ENCODE measurements at places on chromosomes 5 and 9.

- peak; percentile 47 for DNase-seq
These were observed 46.4 kb downstream of the ANXA2R start for GRCh38 chr5:42993516-42994245.

GRCh38 chr9:93451849-93452709 lies 594 bp downstream of the FAM120A start:
- DNase-seq, result no peak

DNA sequence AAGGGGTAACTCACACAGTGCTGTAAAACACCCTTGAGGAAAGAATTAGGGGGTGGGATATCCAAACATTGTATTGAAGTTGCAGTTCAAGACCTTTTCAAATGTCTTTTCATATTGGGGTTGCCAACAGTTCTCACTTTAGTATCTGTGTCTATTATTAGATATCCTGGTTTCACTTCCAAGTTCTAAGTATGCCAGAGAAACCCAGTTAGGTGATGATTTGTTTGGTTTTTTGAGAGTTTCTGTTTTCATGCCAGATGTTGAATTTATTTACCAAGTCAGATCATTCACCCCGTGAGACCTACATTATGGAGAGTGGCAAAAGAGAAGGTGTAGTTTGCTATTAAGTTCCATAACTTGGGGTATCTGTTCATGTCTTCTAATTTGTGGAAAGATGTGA lies 64.5 kb downstream of the C9orf152 start:
- no peak for DNase-seq

DNA sequence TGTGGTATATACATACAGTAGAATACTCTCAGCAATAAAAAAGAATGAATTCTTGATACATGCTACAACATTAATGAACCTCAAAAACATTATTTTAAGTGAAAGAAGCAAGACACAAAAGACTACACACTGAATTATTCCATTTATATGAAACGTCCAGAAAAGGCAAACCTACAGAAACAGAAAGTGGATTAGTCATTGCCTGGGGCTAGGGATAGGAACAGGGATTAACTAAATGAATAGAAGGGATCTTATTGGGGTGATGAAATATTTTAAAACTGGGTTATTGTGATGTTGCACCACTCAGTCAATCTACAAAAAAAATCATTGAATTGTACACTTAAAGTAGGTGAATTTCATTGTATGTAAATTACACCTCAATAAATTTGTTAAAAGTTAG lies 326.7 kb downstream of the PIK3R1 start:
- no peak for DNase-seq

GRCh38 chr9:89919171-89919681 lies 314.4 kb downstream of the GADD45G start:
- DNase-seq, result no peak

DNA sequence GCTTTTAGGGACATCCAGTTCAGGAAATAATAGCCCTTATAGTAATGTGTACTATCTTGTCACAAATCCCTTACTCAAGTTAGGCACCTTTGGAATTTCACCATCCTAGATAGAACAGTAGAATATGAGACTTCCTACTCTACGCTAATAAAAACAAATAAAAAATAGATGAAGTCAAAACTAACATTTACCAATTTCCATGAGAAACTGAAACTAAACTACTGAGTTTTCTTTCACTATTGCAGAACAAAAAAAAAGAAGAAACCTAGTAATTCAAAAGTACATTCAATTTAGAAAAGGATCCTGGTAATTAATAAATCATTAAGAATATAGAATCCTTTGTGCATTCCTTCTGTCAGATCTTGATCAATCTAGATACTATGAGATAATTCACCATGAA lies 14.0 kb downstream of the STARD4 start:
- no peak for DNase-seq

- DNase-seq, result no peak
These were observed 62.0 kb upstream of the FCN2 start for GRCh38 chr9:134818591-134818990.

- no peak for DNase-seq
These were observed 30.3 kb downstream of the TPPP start for GRCh38 chr5:662751-663435.

DNA sequence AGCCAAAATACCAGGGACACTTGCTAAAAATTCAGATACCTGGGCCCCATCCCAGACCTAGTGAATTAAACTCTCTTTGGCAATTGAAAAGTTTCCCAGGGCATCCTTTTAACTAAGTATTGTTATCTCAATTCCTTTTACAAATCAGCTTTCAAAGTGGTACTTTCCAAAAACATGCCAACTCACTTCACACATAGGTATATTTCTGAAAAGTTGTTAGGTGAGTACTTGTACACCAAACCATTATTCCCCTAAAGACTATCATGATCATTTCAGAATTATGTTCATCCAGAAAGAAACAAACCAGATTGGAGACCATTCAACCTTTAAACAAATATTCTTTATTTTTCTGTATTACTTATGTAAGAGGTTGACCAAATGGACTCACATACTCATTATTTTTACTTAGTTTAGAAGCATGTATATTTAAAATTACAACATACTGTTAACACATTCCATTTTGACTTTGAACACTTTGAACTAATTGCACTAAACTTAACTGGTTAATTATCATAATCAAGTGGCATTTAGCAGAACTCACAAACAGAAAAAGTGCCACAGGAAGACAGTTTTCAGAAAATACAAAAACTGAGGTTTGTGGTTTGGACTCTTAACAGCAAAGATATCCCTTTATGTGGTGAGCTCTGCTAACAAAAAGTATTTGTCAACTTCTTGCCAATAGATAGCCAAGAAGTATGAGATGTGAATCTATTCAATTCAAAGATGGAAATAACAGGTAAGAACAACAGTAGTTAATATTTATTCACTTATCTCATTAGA lies 40.7 kb downstream of the KIAA0825 start:
- no peak for DNase-seq

DNA sequence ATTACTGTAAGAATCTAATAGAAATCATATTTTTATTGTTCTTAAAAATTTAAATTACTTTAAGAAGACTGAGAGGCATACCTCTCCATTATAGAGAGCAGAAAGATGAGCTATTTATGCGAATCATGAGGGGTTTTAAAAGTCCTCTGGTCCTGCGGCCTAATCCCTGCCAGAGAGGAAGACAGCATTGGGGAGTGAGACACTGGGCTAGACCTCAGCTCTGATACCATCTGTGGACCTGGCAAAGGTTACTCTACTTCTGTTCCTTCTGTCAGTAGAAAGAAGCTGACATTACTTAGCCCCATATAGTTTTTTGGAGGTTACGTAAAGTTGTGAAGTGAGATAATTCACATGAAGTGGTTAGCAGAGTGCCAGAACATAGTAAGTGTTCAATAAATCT lies 103.6 kb downstream of the CCDC192 start:
- no peak for DNase-seq

DNA sequence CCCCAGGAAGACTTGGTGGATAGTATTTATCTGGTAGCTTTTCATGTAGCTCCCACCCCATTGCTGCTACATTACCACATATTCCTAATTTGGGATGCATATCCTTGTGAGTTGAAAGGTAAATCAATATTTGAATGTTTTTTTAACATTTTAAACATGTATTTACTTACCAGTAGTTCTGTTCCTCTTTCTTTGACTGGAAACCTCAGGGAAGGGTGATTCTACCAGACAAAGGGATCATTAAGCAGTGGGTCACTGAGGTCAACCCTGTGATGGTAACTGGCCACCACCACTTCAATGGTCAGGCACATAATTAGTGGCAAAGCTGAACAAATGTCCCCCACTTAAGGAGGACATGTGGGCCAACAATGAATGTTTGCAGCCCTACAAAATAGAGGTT lies 27.2 kb upstream of the KLF9 start:
- no peak for DNase-seq

DNA sequence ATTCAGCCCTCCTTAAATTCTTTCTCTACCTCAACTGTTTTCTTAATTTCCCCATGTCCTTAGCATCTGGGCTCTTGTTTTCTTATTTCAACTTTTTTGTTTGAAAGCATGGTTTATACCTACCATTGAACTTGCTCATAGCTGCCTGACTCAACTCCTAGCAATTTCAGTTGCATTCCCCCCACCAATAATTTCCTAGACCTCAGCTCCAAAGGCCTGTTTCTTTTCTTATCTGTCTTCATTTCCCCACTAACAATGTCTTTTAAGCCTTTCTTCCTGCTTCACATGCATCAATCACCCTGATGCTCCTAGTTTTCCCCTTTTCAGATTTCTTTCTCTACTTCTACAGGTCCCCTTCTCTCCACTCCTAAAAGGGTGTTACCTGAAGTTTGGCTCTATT lies 129.7 kb upstream of the PDE4D start:
- no peak for DNase-seq

GRCh38 chr9:94554439-94555331 lies at the start of gene PCAT7:
PCAT7 (plus strand) TSS chr9:94555083.
- no peak for DNase-seq

DNA sequence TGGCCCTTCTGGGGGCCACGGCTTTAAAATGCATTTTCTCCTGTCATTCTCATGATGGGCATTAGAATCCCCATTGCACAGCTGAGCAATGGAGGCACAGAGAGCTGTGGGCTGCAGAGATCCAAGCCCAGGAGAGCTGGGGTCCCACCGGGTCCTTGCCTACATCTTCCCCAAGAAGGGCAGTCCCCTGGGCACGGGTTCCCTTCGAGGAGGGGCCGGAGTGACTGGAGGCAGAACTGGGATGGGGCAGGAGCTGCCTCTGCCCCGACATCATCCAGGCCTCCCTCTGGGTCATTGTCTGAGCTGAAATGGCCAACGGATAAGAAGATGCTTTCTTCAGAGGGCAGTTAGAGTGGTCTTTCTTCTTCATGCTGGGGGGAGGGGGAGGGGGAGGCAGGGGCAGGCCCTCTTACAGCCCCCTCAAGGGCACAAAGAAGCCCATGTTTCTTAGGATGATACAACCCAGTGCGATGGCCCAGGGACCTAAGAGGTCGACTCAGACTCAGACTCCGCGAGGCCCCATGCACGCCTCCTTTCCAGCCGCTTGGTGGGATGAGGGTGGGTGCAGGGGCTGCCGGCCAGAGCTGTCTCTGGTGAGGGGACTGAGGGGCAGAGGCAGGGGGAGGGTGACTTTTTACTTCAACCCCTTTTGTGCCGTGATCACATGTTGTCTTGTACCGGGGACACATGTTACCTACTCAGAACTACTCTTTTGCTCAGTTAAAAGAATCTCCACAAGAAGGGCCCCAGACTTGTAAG lies 112.4 kb upstream of the IRX2 start:
- no peak for DNase-seq

DNA sequence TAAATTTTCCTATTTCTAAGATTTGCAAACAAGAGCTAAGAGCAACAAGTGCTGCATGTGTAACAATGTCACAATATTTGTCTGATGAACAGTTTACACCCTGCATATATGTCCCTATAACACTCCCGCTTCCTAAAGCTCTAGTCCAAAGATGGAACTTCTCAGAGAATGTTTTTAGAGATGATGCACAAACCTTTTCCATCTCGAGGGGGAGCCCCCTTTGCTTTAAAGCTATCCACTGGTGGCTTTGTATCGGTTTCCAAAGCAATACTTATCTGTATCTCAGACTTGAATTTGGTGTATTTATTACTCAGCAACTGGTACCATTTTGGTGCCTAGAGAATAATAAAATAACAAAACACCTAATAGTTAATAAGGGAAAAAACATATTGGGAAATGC lies 11.0 kb downstream of the CEP120 start:
- DNase-seq, result no peak

DNA sequence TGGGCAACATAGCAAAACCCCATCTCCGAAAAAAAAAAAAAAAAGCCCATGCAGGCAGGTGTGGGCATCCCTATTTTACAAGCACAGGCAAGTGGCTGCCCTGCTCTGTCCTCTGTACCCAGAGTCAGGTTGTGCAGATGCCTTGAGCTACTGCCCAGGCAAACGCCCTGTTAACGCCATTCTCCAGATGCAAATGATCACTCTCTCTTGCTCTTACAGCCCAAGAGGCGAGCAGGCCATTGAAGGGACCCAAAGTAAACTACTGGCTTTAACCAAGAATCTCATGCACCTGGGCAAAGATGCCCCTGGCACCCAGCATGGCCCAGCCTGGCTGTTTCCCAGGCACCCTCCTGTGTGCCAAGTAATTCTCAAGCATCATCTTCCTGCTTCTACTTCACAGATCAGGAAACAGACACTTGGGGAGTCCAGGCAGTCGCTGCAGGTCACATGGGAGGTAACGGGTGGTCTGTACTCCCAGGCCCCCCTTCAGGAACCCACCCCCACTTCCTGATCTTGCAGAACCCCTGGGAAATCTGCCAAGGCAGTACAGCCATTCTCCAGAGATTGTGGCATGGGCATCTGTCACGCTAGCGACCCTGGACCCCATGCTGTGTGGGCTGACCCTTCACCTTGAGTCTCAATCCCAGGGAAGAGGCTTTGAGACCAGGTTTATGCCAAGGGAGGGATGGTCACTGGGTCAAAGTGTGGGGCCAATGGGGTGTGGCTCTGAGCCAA lies 14.2 kb downstream of the EEIG1 start:
- DNase-seq, result no peak

DNA sequence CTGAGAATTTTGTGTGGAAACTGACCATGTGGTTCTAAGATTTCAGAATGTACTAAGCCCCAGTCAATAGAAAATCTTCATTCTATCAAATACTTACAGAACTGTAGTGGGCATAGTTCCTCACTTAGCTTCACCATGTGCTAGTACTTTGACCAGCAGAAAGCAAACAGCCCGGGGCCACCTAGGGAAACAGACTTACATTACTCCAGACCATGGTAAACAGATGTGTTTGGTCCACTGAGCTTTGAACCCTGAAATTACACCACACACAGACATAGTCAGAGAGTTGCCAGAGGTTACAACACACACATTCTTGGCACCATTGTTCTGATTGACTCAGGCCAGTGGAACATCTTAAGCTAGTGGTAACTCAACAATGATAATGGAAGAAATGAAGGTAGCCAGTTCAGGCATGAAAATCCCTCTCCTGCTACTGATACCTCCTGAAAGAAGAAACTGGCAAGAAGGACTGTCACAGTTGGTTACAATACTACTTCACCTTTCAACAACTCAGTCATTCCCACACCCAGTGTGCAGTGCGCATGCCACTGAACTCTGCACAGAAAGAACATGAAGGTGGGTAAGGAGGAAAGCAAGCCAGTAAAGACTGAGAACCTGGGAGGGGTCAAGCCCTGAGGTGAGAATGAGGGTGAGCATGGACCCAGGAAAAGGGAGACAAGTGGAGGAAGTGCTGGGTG lies 18.7 kb upstream of the LECT2 start:
- DNase-seq, result no peak

GRCh38 chr9:68581696-68582095 lies 41.0 kb upstream of the TMEM252 start:
- DNase-seq, result no peak

GRCh38 chr9:72173080-72173479 lies 23.8 kb downstream of the GDA start:
- no peak for DNase-seq

DNA sequence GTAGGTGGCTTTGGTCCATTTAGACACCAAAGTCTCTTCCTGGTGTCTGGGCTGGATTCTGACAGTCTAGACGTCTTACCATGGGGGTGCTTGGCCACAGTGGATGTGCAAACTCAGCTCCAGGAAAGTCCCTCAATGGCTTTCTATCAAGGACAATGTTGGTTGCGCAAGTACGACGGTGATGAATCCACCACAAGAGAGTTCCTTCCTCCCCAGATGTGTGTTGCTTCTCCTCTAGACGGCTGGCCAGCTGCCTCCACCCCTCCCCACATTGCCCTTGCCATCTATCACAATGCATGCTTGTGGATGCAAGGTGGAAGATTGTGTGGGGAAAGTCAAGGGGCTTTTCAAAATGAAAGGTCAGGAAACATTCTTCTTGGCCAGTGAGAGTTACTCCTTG lies 89.7 kb upstream of the IRX2 start:
- no peak for DNase-seq

GRCh38 chr5:143772621-143773020 lies 39.3 kb upstream of the HMHB1 start:
- no peak for DNase-seq
